ENCODE measurements at places on chromosomes 6 and 20.

GRCh38 chr6:89398762-89399525, 13.1 kb downstream of the RRAGD start:
- DNase-seq = no peak

DNA sequence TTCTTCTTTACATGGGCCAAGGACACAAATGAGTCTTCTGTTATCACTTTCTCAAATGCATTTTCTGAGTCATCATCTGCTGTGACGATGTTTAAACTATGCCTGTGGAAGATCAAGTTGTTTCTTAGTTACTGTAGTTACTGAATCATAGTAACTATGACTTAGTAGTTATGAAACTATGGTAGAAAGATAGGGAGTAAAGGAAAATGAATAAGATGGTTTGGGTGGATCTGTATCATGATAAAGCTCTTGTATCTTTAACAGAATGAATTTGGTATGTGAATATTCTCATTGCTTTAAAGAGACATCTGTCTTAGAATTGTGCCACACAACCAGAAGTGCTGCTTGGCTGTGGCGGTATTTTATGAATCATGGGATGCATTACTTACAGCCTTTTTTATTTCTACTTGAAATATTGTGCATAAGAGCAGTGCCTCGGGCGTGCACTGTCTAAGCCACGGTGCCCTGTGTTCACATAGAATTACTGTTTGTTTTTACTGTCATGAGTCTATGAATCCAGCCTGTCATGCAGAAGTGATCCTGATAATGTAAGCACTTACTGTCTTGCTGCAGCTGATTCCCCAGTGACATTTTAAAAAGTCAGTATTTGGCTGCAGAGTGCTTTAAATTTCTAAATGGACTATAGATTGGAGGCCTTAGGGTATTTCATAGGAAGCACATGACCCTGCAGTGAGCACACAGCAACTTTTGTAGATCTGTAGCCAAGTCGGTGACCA, 215.2 kb downstream of the TMEM242 start:
- no peak for DNase-seq

- DNase-seq = no peak
These were observed 38.7 kb upstream of the AFDN start for GRCh38 chr6:167787896-167788562.

GRCh38 chr6:166691199-166691598, 64.1 kb upstream of the RPS6KA2 start:
- no peak for DNase-seq

Data from NCI-H524 treated with DMSO at 0.1 percent for 48 hours (cell line).